Suppressor macrophage treated with lipopolysaccharide for 4 hours (primary cell): ENCODE measurements at places on chromosomes 12 and 14.

GRCh38 chr12:31736472-31736871, 7.7 kb upstream of the AMN1 start:
- peak; percentile 77 for DNase-seq

- DNase-seq = no peak
Measured at GRCh38 chr12:53600490-53601295, 25.5 kb downstream of the ATF7 start.

- DNase-seq = no peak
Measured at GRCh38 chr14:72618424-72618823, 275.5 kb downstream of the DPF3 start.

DNA sequence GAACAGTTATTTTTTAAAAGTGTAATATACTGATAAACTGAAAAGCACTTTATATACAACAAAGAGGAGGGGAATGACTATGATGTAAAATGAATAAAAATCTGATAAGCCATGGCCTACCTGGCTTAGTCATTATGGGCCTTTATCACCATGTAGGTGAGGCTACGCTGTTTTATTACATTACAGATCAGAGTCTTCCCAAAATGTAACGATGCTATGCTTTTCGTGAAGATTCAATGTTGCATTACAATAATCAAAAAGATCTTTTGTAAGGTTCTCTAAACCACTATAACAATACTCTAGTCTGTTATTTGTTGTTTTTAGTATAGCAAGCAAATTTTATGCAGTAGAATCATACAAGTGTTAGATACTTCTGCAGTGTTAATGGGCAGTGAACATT, 34.2 kb downstream of the ARID4A start:
- DNase-seq = no peak

DNA sequence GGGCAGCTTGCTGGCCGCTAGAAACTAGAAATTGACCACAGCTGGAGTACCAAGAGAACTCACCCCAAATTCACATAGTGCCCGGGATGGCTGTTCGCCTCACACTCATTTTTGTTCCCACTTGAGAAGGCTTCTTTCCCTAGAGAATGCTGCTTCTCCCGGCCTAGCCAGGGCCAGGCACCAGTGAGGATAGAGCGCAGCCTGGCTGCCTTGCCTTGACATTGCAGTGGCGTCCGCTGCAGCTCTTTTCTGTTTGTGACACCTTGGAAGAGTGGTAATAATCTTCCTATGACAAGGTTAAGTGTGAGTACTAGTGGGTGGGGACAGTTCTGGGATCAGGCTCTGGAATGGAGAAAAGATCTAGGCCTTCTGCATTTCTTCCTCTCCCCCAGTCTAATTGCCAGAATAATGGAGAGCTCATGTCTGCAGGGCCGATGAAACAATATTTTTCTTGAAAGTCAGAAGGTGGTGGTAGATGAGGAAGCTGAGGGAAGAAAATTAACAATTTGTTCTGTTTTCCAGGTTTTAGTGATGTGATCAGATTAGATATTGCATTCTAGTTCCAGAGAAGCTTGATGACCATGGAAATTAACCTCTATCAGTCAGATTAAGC, 3.7 kb downstream of the TMEM253 start:
- DNase-seq = peak; percentile 72

- peak; percentile 77 for DNase-seq
Measured at GRCh38 chr12:93766796-93767523, 89.8 kb downstream of the CRADD start.

DNA sequence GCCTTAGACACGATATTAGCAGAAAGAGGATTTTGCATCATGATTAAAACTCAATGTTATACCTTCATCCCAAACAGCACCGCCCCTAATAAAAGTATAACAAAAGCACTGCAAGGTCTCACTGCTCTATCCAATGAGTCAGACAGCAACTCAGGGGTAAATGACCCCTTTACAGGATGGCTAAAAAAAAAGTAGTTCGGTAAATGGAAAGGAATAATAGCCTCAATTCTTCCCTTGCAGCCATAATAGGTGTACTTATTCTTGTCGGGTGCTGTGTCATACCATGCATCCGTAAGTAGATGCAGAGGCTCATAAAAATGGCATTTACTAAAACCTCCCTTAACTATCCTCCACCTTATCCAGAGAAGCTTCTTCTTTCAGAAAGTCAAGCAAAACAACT, 53.9 kb upstream of the AP4S1 start:
- no peak for DNase-seq

DNA sequence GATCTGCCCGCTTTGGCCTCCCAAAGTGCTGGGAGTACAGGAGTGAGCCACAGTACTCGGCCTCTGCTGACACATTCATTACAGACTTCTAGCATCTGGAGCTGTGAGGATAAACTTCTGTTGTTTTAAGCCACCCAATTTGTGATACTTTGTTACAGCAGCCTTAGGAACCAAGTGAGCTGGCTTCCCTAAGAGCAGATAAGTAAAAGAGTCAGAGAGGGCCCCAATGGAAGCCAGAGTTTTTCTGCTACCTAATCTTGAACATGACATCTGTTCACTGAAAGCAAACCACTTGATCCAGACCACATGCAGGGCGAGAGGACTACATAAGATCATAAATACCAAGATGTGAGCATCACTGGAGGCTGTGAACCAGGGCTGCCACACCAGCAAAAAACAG, 3.7 kb upstream of the MAPKAPK5 start:
- no peak for DNase-seq

- no peak for DNase-seq
Measured at GRCh38 chr14:57182760-57183503, 85.8 kb downstream of the EXOC5 start.

DNA sequence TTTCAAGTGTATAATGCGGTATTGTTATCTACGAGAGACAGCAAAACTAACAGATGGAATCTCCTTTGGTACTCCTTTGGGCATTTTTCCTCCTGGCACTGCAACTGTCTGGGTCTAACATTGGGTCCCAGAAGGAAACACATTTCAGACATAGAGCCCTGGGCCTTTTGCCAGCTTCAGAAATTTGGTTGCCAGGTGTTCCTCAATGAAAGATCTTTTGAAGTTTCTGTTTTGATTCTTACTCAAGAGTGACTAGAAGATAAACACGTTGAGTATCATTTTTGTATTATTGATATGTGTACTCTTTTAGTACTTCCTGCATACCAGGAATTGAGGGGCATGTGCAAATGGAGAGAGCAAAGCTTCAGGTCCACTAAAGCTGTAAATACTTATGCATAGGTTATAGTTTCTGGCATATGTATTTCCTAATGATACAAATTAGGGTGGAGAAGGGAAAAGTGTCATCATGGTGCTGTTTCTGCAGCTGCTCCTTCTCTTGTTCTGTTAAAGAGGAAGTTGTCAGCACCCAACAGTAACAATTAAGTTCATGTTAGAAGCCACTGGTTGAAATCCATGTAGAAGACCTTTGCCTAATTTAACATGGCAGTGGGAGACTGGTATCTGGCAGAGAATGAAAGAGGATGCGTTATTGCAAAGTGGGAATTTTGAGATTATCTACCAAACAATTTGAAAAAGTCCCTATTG, 53.5 kb downstream of the SLC38A6 start:
- peak; percentile 40 for DNase-seq

- DNase-seq = no peak
Measured at GRCh38 chr14:59346796-59347510, 118.2 kb downstream of the GPR135 start.

GRCh38 chr12:104809706-104810385, 148.2 kb downstream of the SLC41A2 start:
- DNase-seq = no peak

DNA sequence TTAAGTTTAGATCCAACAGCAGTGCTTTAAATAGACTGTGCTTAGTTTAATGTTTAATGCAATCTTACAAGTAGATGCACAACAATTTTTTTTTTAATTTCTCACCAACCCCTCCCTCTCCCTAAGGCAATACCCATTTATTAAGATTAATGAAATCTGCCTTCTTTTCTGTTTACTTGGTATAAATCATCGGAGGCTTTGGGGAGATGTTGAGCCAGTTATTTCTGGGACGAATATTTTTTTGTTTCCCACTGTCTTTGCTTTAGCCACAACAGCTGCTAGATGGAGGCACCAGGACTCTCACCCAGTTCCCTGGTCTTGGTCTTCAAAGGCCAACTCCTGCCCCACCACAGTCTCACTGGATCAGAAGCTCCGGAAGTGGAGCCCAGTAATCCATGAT, 113.4 kb downstream of the PLXNC1 start:
- DNase-seq = no peak

DNA sequence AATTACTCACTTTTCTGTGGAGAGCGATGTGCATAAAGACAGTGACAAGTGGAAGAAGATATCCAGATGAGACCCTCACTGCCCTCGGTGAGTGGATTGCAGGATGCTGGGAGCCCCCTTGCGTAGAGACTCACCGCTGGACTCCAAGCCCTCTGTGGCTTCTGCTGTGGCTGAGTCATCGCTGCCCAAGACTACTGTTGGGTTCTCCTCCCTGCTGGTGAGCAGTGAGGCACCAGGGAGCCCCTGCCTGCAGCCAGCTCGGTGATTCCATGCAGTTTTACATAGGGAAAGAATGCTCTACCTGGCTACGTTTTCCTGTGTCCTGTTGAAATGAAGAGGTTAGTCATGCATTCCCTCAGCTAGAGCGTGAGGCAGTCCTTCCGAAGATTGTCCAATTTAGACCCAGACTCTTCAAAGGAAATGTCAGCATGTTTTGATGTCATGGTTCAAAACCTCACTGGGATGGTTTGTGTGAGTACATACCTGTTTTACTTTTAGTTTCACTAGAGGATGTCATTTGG, 28.2 kb downstream of the TRAF3 start:
- DNase-seq = no peak

- no peak for DNase-seq
Measured at GRCh38 chr12:52832451-52832850, 1.7 kb downstream of the KRT79 start.

GRCh38 chr12:85663631-85664030, 172.6 kb downstream of the RASSF9 start:
- no peak for DNase-seq

- DNase-seq = no peak
Measured at GRCh38 chr14:88746052-88746451, 46.7 kb downstream of the EML5 start.

GRCh38 chr12:82862069-82862841, 175.5 kb downstream of the TMTC2 start:
- no peak for DNase-seq

- peak; percentile 35 for DNase-seq
Measured at GRCh38 chr12:122022393-122023338, 982 bp downstream of the BCL7A start.

DNA sequence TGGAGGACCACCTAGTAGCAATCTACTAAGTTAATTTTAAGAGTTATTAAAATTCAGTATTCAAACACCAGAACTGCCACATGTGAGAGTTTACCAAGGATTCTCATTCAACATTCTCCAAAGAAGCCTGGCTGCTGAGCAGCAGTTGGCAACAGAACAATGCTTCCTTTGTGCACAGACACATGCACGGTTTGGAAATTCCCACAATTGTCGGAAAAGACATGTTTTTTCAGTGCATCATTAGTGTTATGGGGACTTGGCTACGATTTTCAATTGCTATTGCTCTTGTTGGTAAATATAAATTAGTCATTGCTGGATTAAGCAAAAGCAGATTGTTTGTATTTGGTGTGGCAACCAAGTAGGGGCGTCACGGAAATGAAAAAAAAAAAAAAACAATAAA, 22.2 kb downstream of the ST8SIA1 start:
- DNase-seq = no peak

GRCh38 chr14:101215927-101216326, 312.4 kb upstream of the RTL1 start:
- no peak for DNase-seq

DNA sequence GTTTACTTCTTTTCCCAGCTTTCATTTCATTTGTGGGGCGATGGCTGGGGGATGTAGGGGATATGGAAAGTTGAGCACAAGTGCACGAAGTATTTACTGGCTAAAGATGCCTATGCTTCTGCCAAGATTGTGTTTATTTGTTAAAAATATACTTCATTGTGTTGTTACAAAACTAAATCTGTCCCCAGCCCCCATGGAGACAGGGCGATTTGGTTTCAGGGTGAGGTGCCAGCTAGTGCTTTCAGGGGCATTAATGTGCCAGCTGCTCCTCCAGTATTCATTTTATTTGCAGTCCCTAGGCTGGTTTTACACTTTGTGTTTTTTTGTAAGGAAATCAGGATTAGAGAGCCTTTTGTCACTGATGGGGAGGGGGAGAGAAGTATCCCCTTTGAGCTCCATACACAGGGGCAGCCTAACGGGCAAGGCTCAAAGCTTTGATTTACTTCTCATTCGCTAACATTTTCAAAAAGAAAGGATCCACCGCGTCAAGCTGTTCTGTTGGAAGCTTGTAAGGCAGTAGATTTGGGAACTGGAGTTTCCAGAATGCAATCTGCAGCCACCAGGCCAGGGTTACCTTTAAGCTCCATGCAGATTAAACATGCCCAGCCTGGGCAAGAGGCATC, 198.7 kb upstream of the PLEKHG7 start:
- DNase-seq = no peak

GRCh38 chr14:85190251-85190650, 339.7 kb upstream of the FLRT2 start:
- DNase-seq = no peak

- no peak for DNase-seq
Measured at GRCh38 chr12:102540815-102541385, 60.5 kb upstream of the IGF1 start.

GRCh38 chr14:104085032-104085888, at the start of gene ASPG:
ASPG (plus strand) TSS chr14:104085700; CDS start chr14:104085771, 71 bp downstream.
- no peak for DNase-seq

- peak; percentile 9 for DNase-seq
Measured at GRCh38 chr14:97028382-97028781, 231.2 kb downstream of the VRK1 start.

DNA sequence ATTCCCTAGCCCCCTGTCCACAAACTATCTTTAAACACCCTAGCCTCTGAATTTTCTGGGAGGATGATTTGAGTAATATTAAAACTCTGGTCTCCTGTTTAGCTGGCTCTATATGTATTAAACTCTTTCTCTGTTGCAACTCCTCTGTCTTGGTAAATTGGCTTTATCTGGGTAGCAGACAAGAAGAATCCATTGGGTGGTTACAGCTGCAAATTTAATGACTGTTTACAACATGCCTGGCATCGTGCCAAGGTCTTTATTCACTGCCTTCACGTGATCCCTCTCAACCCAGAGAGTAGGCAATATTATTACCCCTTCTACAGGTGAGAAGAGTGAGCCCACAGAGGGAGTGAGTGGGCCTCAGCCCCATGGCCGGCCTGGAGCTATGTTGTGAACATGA, 77.8 kb upstream of the MYL2 start:
- DNase-seq = no peak

GRCh38 chr12:115335594-115335993, 651.6 kb upstream of the TBX3 start:
- no peak for DNase-seq

DNA sequence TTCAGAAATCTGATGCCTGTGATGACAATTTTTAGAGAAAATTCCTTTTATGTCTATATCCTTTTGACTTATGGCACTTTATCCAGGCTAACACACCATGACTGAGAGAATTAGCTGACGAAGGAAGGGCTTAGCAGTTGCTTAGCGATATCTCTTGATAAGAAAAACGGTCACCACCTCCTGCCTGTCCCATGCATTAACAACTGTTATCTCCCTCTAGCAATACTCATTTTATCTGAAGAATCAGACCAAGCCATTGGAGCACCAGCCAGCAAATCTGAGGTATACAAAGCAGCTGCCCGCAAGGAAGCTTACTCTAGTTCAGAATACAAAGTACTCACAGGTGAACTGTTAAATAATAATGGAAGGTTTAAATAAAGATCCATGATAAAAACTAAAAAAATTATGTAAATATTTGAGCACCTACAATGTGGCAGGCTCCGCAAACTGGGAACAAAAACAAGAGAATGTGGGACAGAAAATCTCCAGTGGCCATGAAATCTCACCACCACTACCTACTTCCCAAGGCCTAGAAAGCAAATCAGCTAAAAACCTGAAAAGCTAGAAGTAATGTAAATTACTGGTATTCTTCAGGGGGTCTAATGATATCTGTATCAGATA, 24.3 kb downstream of the PPM1H start:
- DNase-seq = no peak
